Stimulated activated CD4-positive, alpha-beta T cell treated with anti-CD3 and anti-CD28 coated beads, Interleukin-12 subunit alpha, Interleukin-12 subunit beta, amount 100 ng/mL, for 4 hours (primary cell): ENCODE measurements at places on chromosomes 1 and 21.

DNA sequence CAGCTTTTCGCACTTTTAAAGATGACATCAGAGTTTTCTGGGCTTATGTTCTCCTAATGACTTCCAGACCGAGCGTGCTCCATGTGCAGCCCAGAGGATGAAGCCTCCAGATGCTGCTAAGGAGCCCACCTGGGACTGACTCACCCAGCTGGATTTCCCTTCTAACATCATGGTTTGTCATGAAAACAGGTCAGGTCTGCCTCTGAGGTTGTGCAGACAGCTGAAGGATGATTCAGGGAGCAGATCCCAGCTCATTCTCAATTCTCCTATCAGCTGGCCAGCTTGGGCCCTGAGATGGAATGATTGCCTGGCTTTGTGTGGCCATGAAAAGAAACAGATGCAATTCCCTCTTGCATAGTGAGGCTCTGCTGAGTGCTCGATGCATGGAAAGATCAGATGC is 123.9 kb upstream of the DUSP10 start:
- DNase-seq = no peak

GRCh38 chr1:204127597-204128242 is 24.1 kb downstream of the ETNK2 start:
- DNase-seq = no peak

- DNase-seq = no peak
Observed at GRCh38 chr1:222641269-222641948, 23.5 kb downstream of the MIA3 start.

GRCh38 chr1:202938287-202938925 is 11.4 kb upstream of the KLHL12 start:
- no peak for DNase-seq

GRCh38 chr1:234697015-234697414 is 87.0 kb upstream of the IRF2BP2 start:
- no peak for DNase-seq

DNA sequence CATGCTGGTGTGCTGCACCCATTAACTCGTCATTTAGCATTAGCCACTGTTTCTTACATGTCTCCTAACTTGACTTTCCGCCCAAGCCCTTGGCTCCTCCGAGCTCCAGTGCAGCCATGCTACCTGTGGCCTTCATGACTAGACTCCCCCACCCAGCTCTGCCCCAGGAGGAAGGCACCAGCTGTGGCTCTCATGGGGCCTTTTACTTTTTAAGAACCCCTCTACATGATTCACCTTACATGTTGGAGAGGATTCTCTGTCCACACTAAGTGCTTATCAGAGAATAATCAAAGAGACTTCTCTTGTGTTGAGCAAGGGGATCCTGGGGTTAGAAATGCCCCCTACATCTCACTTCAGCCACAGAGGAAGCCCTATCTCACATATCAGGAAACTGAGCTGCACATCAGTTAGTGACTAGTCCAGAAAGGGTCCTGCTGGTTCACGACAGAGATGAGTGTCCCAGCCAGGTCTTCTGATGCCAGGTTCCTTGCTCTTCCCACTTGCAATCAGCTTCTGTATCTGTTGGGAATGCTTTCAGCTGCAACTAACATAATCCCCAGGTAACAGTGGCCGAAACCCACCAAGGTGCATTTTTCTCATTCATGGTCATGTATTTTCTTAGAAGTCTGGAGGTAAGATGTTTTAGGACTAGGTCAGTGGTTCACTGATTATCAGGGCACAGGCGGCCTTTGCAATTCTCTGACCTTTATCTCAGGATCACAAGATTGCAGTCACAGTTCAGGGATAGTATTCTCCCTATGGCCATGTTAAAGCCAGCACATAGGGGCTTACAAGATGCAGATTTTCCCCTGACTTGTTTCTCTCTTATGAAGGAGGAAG is 45.9 kb downstream of the KLHDC7A start:
- DNase-seq = no peak

GRCh38 chr1:87575528-87575927 is 246.8 kb downstream of the LMO4 start:
- DNase-seq = no peak
